Esophagus mucosa (tissue), 1 donor: ENCODE measurements at places on chromosomes 3 and 15.
A peak's percentile ranks its signal among the peaks of the same experiment; 100 is the strongest.

GRCh38 chr3:130826516-130827182, 67.2 kb upstream of the ATP2C1 start:
- peak; percentile 37 for ATAC-seq

- no peak for ATAC-seq
Measured at GRCh38 chr15:83721981-83722380, 68.1 kb downstream of the ADAMTSL3 start.

DNA sequence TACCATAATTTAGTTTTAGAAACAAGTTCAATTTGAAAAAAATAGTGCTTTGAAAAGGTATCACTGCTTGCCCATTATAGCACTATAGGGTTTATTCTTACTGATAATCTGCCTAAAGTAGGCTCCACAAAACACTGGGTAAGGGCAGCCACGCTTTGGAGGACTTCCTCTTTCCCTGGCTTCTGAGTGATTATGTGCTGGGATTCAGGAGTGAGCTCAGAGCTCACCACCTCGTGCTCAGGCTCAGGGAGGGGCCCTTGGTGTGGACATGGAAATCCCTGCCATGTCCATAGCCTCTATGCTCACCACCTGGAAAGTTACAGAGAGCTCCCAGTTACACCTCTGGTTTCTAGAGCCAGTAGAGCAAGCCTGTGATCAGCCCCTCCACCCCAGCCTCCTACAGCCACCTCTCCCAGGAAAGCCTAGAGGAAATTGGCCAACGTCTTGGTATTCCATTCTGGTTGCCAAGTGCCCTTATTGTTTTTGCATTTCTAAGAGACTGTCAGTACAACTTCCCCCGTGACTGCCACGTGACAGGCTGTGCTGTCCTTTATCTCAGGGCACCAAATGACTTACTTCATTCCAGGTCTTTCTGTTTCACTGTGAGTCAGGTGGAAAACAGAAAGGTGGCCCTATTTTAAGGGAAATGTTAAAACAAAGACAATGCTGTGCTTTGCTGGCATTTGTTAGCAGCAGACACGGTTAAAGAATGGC, 316.0 kb downstream of the RORA start:
- no peak for ATAC-seq

- no peak for ATAC-seq
Measured at GRCh38 chr3:4693620-4694019, 200.5 kb downstream of the ITPR1 start.

DNA sequence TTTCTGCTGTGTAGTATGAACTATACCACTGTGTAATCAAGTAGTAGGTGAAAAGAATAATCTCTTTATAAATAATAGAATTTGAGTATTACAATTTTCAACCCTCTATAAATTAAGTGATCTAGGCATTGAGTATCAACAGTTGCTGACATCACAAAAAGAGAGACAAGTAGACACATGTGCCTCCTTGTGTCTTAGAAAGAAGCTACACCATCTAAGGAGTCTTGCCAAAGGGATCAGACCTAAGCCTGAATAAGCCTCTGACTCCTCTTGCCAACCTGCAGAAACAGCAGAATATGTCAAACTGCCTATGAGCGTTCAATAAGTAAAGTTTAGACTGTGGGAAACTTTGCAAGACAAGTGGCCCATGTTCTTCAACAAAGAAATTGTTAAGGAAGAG, 5.8 kb upstream of the MTMR10 start:
- ATAC-seq, result peak; percentile 97

DNA sequence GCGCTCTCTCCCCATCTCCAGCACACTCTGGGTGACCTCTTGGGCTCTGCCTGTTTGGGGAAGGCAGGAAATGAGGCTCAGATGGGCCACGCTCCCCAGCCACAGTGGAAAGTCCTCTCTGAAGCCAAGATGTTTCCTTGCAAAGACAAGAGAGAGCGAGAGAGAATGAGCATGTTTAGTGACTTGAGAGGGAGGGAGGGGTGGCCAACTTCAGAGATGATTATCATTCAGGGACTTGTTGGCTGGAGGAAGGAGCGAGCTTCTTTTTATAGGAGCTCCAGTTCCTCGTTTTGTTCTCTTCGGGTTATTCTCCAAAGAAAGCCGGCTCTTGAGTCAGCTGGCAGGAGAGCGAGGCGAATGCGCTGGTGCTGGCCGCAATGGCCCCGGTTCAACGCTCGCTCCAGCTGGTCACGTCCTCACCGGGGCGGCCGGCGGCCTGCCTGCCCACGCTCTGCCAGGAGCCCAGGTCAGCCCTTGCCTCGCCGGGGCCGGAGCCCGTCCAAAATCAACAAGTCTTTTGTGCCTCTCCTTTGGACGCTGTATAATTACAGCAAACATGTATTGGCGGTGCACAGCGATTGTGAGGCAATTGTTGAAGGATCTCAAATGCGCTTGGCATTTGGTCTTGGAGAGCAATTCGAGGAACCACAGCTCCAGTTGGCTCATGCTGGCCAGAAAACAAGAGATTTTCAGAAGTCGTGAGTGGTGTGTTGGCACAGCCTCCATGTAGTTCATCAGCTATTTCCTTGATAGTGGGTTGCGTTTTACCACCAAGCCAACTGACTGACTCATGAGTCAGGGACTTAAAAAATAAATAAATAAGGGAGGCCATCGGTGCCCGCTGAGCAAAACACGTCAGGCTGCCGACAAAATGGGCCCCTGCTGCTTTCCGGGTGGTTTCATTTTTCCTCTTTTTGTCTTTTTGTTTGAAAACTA, 288.6 kb downstream of the UACA start:
- ATAC-seq, result peak; percentile 69

GRCh38 chr3:28915741-28916500, 364.9 kb upstream of the RBMS3 start:
- no peak for ATAC-seq

DNA sequence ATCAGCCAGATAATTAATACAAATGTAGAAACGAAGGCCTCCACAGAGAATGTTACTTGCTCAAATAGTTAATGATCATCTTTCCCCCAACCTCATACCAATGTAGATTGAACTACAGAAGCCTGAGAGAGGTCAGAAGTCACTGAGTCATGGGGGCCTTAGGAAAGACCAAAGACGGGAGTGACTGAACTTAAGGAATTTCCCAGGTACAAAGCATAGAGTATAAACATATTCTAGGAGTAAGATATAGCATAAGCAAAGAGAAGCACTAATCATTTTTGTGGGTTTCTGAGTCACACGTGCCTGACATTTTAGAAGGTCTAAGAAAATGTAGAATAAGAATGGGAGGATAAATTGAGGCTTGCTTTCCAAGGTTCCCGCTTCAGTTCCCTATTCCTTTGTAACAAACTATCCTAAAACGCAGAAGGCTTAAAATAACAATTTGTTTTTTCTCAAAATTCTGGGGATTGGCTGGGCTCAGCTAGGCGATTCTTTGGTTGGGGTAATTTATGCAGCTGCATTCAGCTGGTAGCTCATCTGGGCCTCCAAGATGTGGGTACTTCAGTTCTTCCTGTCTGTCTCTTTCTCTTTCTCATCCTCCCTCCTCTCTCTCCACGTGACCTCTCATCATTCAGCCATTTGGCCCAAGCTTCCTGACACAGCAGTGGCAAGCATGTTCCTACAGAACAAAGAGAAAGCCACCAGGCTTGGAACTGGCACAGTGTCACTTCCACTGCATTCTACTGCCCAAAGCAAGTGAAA, 422.6 kb downstream of the FOXP1 start:
- ATAC-seq, result no peak

DNA sequence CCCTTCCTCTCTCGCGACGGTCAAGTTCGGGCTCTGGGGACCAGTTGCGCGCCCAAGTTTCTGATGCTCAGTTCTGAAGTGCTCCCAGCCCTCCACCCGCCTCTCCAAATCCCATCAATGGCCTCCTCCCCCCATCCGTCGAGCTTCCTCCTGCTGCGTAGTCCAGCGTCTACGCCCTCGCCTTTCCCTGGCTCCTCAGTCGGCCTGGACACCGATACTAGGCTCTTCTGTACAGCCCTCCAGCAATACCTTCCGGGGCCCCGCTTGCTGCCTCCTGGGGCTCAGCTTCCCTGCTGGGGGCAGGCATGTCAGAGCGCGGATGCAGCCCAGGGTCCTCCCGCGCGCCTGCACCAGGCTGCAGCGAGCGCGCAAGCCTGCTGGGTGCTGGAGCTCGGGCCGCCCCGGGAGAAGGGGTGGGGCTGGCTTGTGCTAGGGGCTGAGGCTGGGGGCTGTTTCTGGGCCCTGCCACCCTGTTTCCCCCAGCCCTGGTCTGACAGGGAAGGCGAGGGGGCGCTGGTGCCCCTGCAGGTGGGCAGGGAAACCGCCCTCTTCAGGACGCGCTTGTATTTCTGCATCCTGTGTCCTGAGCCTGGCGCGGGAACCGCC, 353.3 kb upstream of the SUCLG2 start:
- ATAC-seq, result no peak

- peak; percentile 99 for ATAC-seq
Measured at GRCh38 chr3:190585805-190586630, 72.1 kb downstream of the IL1RAP start.

GRCh38 chr15:85943791-85944190, 135.9 kb upstream of the AGBL1 start:
- no peak for ATAC-seq

GRCh38 chr3:62135741-62136140, 237.6 kb downstream of the FEZF2 start:
- no peak for ATAC-seq

DNA sequence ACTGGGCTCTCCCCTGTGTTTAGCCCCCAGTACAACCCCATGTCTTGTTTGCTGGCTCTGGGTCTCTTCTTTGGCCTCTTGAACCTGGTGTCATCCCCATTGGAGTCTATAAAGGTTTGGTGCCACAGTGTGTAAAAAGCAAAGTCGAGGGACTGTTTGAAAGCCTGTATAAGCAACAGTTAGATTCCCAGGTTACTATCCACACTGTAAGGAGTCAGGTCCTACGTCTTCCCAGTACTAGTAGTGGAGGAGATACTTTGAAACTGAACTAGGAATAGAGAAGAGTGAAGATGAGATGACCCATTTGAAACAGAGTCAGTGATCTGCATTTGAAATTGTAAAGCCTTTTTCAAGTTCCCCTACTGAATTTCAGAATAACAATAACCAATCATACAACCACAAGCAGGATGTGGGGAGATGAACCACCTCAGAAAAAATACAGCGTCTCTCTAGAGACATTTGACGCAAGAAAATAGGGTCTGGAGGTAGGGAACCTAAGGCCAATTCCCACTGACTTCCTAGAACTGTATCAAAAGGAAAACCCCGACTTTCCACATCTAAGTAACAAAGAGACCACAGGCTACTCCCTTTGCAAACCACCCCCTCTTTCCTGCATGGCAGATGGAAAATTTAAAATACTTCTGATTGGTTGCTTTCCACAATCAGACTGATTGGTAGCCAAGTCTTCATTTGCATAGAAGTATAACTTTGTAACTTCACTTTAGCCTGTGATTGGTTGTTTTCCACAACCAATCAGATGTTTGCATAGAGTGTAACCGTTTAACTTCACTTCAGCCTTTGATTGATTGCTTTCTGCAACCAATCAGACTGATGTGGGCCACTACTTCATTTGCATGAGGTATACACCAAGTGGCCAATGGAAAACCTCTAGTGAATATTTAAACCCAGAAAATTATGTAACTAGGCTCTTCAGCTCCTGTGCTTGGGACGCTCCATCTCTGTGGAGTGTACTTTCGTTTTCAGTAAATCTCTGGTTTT, 49.9 kb upstream of the NEDD4 start:
- ATAC-seq, result no peak

GRCh38 chr3:60086811-60087210, 1037.0 kb upstream of the CFAP20DC start:
- ATAC-seq, result peak; percentile 53

- no peak for ATAC-seq
Measured at GRCh38 chr3:76403556-76403955, 618.2 kb upstream of the ZNF717 start.

GRCh38 chr3:66593978-66594377, 93.2 kb upstream of the LRIG1 start:
- ATAC-seq, result peak; percentile 95

DNA sequence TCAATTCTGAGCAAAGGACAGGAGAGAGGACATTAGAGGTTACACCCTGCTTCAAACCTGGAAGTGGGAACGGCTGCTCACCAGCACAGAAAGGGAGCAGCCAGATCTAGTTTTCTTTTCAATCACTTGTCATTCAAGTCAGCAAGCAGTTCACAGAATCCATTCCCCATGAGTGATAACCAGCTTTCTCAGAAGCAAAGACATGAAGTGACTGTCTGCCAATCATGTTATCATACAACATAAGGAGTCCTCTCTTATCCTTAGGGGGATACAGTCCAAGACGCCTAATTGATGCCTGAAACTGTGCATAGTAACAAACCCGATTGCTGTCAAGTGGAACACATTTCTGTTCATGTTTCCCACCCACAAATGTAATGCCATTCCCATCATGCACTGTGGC, 54.7 kb downstream of the FAM98B start:
- no peak for ATAC-seq

- no peak for ATAC-seq
Measured at GRCh38 chr15:86756688-86757087, 677.0 kb downstream of the AGBL1 start.

DNA sequence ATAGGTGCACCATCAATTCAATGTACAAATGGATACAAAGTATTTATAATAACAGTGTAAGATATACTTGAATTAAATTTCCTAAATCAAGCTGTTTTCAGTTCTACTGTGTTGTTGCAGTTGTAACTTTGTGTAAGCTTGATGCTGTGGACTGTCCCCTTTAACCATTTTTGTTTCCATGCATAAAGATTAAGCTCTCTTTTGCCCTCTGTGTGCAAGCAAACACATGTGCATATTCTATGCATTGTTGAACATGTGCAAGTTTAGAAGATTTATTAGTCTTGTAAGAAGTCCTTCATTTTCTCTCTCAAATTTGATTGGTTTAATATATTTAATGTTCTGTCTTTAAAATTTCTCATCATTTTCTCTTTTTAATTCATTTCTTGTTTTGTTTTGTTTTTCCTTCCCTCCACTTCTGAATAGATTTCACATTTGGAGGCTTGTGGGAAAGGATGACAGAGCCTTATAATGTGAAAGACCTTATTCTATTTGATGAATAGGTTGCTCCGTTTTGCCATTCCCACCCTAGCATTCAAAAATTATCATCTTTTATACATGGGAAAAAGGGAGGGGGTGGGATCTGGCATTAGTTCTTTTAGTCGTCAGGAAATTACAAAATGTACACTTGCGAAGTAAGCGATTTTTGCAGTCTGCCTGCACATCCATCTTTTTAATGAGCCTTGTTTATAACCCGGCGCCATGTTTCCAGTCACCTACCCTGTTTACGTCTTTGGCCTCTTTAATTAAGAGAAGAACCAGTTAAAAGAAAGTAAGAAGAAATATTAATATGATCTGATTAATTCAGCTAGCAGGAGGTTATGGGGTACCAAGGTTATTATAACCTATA, 961.5 kb upstream of the NR2F2 start:
- ATAC-seq, result no peak

- no peak for ATAC-seq
Measured at GRCh38 chr3:159788291-159788690, 200.3 kb upstream of the IL12A start.

- no peak for ATAC-seq
Measured at GRCh38 chr15:91400481-91400880, 300.4 kb downstream of the SV2B start.

GRCh38 chr3:63864008-63864964, 619 bp downstream of the ATXN7 start:
- peak; percentile 60 for ATAC-seq

GRCh38 chr3:36366308-36366707, 14.0 kb upstream of the STAC start:
- ATAC-seq, result no peak

- no peak for ATAC-seq
Measured at GRCh38 chr15:57158997-57159668, 217.2 kb upstream of the CGNL1 start.

GRCh38 chr15:56690733-56691132, 42.6 kb downstream of the ZNF280D start:
- ATAC-seq, result no peak

GRCh38 chr15:36499412-36500389, 79.7 kb upstream of the CDIN1 start:
- no peak for ATAC-seq

GRCh38 chr15:58738046-58738707, 11.3 kb downstream of the ADAM10 start:
- ATAC-seq, result peak; percentile 77
